ENCODE measurements at places on chromosomes 3 and 15.

DNA sequence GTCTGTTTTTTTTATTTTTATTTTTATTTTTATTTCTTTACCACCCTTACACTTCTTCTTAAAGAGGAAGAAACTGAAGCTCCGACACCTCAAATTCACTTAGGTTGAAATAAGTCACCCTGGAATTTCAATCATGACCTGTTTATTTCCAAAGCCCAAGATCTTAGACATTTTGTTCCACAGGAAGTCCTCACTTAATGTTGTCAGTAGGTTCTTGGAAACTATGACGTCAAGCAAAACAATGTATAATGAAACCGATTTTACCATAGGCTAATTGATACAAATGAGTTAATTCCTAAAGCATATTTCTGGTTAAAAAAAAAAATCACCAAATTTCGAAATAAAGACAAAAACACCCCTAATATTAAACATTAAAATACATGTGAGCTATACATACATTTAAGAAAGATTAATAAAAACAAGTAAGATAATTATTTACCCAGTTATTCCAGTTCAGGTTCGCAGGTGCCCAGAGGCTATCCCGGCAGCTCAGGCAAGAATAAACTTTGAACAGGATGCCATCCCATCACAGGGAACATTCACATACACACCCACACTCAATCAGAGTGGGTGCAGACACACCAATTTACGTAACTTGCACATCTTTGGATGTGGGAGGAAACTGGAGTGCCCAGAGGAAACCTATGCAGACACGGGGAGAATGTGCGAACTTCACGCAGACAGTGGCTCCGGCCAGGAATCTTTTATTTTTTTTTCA lies 391.0 kb downstream of the RAP2B start:
- DNase-seq = no peak

DNA sequence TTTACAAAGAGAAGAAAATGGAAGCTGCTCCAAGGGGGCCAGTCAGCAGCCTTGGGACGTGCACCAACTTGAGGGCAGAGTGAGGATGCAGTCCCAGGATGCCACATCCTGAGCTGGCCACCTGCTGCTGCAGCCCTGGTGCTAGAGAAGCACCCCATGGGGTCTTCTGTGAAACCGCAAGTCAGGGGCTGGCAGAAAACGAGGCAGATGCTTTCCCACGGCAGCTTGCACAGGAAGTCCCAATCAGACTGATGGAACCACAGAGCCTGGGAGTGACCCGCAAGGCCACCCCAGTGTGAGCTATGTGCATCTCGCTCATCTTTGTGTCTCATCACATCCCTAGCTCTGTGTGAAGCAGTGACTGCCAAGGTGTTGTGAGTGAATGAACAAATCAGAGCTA lies 76.5 kb downstream of the NUP210 start:
- DNase-seq = peak; percentile 34

DNA sequence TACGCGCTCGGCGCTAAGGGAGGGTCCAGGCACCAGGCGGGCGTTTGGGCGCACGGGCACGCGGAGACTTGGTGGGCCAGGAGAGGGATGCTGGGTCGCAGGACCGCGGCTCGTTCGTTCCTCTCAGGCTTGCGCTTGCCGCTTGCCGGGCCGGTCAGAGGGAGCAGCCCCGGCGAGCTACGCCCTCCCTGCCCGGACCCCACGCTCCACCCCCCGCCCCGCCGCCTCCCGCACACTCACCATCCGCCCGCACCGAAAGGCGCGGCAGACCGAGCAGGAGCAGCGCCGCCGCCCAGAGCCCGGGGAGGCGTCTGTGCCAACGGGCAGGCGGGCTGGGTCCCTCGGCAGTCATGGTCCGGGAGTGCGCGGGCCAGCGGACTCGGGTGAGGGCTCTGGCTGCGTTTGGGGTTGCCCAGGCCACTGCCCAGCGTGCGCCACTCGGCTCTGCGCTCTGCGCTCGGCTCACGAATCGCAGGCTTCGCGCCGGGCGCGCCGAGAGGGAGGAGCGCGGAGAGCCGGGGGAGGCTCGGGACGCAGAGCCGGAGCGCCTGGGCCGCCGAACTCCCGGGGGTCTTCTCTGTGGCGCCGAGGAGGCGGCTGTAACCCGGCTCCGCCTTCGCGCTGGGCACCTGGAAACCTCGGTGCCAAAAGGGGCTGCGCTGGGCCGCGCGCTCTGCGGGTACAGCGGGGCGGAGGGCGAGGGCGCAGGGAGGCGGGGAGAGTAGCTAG lies at the start of gene SUSD5:
SUSD5 (minus strand) TSS at position 365 of the 729 bp plus-strand sequence; CDS start at position 352, 13 bp downstream.
- no peak for DNase-seq

- peak; percentile 61 for DNase-seq
These were observed 209.0 kb downstream of the ARRDC4 start for GRCh38 chr15:98169551-98169950.

DNA sequence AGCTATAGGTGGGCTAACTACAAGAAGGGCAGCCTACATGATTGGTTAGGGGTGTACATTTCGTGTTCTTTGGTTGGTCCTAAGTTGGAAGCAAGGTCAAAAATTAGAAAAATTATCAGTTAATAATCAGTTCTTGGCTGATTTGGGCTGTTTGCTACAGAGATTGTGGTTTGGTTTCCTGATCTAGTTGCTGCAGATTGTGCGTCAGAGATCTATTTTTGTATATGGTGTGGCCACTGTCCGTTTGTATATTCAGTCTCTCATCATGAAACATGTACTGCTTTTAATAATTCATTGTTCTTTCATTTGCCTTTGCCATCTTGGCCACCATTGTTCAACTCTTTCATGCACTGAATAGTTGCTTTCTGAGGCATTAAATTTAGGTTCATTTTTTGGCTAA lies 80.9 kb downstream of the LRRC3B start:
- DNase-seq = no peak

Measured in natural killer cell (primary cell).